Aorta (tissue), 5 donors: ENCODE measurements at places on chromosomes 5 and 9. TPM values are rescaled to one million over a fixed set of nuclear protein-coding genes. Genes with fewer than 3 reads are reported as not detected.

Gene PHF24
- polyA plus RNA-seq = not detected

Gene ZNF354C
- 3.6 TPM for polyA plus RNA-seq

Gene GABBR2
- polyA plus RNA-seq = not detected

Gene ABLIM3
- 33.1 TPM for polyA plus RNA-seq

Gene CEL
- polyA plus RNA-seq = 3.9 TPM

Gene REEP5
- polyA plus RNA-seq = 81.1 TPM

Gene SAXO1
- polyA plus RNA-seq = not detected

Gene PCDHA12
- polyA plus RNA-seq = not detected

Gene LMX1B
- not detected for polyA plus RNA-seq

Gene PIP5KL1
- 4.5 TPM for polyA plus RNA-seq

Gene IDNK
- polyA plus RNA-seq = 8.3 TPM

Gene PLPP1
- 535 TPM for polyA plus RNA-seq

Gene CFAP77
- not detected for polyA plus RNA-seq

Gene RIOK2
- polyA plus RNA-seq = 16.3 TPM

Gene PLCXD3
- polyA plus RNA-seq = 0.67 TPM

Gene SLC12A2
- 1.3 TPM for polyA plus RNA-seq

Gene SMIM15
- polyA plus RNA-seq = 33.9 TPM

Gene ST8SIA4
- polyA plus RNA-seq = 0.10 TPM

Gene FST
- 1.8 TPM for polyA plus RNA-seq

Gene REEP2
- polyA plus RNA-seq = 21.9 TPM

Gene ROR2
- not detected for polyA plus RNA-seq

Gene PCDHB16
- 0.63 TPM for polyA plus RNA-seq

Gene C5orf63
- 3.1 TPM for polyA plus RNA-seq

Gene GALNT12
- polyA plus RNA-seq = 4.9 TPM

Gene SLC6A7
- 0.41 TPM for polyA plus RNA-seq

Gene ADAMTS19
- 0.25 TPM for polyA plus RNA-seq

Gene IL5
- polyA plus RNA-seq = not detected

Gene PDZD2
- 2.8 TPM for polyA plus RNA-seq

Gene FBLL1
- not detected for polyA plus RNA-seq

Gene DCTN3
- 111 TPM for polyA plus RNA-seq

Gene ISL1
- polyA plus RNA-seq = not detected
